ENCODE measurements at places on chromosomes 2 and 18.

DNA sequence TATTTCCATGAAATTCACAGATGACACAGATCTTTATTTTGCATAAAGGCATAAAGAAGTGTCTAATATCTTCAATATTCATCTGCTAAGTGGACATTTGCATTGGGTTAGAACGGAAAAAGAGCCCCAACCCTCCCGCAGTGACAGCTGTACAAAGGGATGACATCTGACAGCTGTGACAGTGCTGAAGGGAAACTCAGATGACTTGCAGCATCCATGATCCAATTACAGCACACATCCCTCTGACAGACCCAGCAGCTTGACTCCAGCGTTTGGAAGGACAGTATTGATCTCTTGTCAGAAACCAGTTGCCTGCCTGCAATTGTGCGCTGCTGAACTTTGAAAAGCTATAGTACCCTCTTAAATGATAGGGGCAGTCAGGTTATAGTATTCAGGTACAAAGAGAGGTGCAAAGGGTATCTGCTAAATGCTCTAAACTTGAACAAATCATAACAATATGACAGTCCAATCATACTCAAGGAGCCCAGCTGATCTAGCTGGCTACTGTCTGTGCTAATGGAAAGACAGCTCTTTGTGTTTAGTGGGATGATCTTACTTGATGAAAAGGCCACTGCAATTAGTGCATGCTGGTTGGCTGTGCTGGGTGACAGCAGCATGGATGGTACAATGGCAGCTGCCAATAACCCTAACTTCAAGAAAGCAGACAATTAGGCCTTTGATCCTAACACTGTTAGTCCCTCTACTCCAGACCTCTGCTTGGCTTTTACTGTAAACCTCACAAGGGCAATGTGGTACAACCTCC is 599.2 kb downstream of the NR4A2 start:
- no peak for DNase-seq

GRCh38 chr18:27608174-27608573 is 423.1 kb upstream of the CHST9 start:
- DNase-seq, result no peak

DNA sequence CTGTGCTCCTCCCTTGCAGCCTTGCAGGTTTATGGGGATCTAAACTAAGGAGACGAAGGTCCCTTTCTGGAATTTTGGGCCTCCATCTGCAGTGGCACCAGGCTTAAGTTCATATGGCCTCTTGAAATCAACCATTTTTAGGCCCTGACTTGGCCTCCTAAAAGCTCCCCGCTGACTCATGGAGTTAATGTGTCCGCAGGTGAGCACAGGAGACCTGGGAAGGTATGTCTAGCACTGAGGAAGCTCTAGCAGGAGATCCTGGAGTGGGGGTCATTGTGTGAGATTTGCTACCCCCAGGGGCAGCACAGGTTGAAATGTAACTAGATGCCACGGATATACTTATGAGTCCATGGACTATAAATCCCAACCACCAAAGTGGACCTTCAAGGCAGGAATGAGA is 95.9 kb upstream of the CELF4 start:
- no peak for DNase-seq

DNA sequence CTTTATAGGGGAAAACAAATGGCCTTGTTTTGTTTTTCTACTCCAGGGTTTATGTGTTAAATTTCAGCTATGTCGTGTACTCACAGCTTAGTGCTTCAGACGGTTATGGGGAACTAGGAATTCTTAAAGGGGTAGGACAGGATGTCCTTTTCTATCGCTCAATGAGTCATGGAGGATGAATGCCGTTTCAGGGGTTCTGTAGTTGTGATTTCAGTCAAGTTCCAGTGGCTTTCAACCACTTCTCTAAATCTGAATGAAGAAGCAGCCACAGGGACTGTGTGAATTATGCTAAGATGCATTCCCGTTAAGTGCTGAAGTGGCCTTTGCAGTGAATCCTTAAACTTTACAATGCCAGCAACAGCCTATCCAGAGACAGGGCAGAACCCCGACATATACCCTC is 1231.7 kb upstream of the ZEB2 start:
- DNase-seq, result no peak

- DNase-seq, result no peak
These were observed 1062.6 kb downstream of the LRP1B start for GRCh38 chr2:141068053-141068682.

DNA sequence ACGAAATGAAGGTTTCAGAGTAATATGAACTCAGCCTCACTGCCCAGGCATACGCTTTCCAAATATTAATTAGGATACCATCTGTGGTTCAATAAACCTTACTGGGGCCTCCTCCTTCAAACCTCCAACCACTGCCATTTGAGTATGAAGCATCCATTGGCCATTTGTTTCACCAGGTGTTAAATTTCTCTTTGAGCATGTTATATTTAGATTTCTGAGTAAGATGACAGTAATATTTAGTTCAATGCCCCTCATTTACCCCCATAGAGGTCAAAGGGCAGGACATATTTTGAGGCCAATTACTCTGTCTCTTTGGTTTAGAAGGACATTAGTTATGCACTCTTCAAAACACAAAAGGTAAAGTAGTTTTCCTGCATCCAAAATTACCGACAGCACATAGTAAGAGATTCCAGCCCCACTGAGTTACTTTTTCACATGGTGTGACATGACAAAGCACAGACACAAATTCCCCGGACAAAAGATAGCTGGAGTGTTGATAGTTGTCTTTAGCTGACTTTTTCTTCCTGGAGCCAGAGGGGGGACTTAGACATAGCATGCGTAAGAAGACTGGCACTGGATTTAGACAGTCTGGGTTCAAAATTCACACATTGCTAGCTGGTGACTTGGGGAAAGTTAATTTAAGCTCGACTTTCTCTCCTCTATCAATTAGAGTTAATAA is 33.1 kb upstream of the LNPK start:
- no peak for DNase-seq

DNA sequence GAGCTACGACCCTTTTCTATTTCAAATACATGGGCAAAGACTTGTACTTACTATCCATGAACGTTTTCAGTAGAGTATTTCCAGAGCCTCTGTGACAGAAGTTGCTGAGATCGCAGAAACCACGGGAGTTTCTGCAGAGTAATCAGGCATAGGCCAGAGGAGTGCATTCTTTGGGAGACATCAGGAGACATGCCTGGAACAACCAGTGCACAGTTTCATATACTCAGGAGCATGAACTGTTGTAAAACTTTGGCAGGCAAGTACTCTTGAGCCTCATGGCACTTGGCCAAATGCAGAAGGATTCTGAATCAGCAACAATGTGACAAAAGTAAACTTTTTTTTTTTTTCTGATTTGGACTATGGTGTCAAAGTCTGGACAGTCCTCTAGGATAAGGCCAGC is 307.1 kb downstream of the GRB14 start:
- peak; percentile 19 for DNase-seq

- DNase-seq, result no peak
These were observed 927.5 kb downstream of the ERBB4 start for GRCh38 chr2:211611061-211611518.

DNA sequence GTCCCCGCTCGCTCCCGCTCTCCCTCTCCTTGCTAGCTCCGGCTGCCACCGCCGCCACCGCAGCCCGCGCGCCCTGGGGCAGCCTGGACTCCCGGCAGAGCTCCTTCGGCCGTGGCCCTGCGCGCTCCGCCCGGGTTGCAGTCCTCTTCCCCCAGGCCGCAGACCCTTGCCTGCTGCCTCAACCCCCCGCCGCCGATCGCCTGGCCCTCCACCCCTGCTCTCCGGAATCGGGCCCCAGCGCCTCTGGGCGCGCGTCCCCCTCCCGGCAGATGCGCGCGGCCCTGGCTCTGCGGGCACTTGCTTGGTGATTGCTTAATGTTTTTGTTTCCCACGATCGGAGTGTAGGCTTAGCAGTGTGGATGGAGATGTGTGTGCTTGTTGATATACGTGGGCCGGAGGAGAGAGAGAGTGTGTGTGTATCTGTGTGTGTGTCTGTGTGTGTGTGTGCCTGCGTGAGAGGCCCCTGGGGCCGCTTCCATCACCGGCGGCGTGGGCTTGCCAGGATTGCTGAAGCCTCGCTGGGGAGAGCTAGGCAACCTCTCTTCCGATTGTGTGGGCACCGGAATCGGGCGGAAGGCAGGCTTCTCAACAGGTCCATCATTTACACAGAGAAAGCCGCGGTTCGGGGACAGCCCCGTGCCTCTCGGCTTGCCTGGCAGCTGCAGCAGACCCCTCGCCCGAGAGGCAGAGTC is 877 bp downstream of the INHBB start:
- no peak for DNase-seq

DNA sequence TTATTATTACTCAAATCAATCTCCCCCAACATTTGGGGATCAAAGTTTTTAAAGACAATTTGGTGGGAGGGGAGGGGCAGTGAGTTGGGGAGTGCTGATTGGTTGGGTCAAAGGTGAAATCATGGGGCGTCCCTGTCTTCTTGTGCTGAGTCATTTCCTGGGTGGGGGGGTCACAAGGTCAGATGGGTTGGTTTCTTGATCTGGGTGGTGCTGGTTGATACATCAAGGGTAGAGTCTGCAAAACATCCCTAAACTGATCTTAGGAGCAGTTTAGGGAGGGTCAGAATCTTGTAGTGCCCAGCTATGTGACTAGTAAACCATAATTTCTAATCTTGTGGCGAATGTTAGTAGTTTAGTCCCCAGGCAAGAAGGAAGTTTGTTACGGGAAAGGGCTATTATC is 67.4 kb downstream of the MOGAT1 start:
- no peak for DNase-seq

Data from body of pancreas (tissue), 4 donors.